ENCODE measurements at places on chromosomes 13 and 19.

GRCh38 chr19:2578901-2579677 lies 103.2 kb downstream of the GADD45B start:
- DNase-seq, result peak; percentile 92

GRCh38 chr13:101452519-101453485 lies at the start of gene ITGBL1:
ITGBL1 (plus strand) TSS chr13:101452675; CDS start chr13:101452834, 159 bp downstream.
- DNase-seq, result peak; percentile 59

DNA sequence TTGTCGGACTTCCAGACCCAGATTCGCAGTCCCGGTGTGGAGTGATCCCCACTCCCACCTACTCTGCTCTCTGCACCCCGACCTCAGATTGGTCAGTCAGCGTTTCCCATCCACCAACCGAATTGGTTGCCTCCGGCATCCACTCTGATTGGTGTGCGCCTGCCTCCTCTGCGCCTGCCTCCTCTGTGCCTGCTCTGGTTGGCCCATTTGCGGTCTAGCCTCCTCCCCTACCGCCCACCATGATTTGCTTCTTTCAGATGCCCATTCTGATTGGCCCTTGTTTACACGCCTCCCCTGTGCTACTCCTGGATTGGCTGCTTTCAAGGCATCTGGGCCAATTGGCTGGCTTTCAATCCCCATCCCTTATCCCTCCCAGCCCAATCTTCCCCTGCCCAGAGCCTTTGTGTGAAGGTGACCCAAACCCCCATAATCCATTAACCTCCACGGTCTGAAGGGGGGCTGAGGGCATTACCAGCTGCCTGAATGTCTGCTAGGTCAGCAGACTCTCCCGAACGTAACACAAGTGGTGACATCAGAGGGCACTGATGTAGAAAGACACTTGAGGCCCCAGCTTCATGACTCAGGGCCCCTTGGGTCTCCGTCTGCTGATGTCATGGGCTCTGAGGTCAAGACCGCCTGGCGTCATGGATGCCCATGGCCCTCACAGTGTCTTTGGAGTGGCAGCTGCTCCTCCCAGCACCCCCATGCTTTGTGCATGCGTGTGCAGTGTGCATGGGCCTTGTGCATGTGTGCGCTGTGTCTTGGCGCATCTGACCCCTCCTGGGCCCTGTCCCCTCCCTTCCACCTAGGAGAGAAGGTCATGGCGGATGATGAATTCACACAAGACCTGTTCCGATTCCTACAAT lies 80.4 kb downstream of the MAP4K1 start:
- DNase-seq, result no peak

DNA sequence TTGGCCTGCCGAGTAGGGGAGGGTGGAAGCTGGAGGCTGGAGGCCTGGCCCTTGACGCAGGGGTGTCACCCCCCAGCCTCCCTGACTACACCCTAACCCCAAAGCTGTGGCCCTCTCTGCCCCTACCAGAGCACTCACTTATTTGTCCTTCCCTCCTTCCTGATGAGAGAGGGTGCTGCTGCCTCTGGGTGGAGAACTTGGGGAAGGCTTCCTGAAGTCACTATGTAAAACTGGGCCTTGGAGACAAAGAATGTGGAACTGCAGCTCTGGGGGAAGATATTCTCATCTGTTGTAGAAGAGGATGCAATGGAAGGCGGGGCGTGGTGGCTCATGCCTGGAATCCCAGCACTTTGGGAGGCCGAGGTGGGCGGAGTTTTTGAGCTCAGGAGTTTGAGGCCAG lies 485.2 kb downstream of the ZNF536 start:
- no peak for DNase-seq

- no peak for DNase-seq
Measured at GRCh38 chr13:27853861-27854260, 61.6 kb downstream of the GSX1 start.

GRCh38 chr19:17235971-17236777 lies 9.5 kb downstream of the NR2F6 start:
- no peak for DNase-seq

GRCh38 chr19:44757057-44757734 lies 8.7 kb downstream of the BCL3 start:
- DNase-seq, result peak; percentile 84

- no peak for DNase-seq
Measured at GRCh38 chr13:109606520-109606919, 179.9 kb downstream of the IRS2 start.

DNA sequence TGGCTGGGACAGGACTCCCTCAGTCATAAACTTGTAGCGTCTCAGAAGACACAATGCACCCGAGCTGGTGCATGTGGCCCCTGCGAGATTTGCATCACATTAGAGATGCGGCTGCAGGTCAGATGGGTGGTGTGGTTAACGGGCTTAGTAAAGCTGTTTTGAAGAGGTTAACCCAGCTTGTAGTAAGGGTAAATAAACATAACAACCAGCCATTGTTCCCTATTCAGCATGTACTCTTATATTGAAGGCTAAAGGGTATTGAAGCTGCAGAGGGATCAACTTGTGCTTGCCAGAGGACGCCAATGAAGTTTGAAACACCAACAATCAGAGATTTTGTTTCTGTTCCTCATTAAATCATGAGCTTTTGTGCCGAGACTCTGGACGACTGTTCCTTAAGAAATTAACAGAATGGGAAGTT lies 79.4 kb downstream of the ZIC5 start:
- no peak for DNase-seq

GRCh38 chr13:27041341-27041740 lies 130.3 kb downstream of the USP12 start:
- no peak for DNase-seq
